Natural killer cell treated with Interleukin-12 subunit alpha and Interleukin-12 subunit beta and Interleukin-15 and Interleukin-18, amount 100 ng/mL, for 72 hours (primary cell): ENCODE measurements at places on chromosomes 1 and 21.

- no peak for DNase-seq
Observed at GRCh38 chr1:203349773-203350524, 973 bp downstream of the FMOD start.

DNA sequence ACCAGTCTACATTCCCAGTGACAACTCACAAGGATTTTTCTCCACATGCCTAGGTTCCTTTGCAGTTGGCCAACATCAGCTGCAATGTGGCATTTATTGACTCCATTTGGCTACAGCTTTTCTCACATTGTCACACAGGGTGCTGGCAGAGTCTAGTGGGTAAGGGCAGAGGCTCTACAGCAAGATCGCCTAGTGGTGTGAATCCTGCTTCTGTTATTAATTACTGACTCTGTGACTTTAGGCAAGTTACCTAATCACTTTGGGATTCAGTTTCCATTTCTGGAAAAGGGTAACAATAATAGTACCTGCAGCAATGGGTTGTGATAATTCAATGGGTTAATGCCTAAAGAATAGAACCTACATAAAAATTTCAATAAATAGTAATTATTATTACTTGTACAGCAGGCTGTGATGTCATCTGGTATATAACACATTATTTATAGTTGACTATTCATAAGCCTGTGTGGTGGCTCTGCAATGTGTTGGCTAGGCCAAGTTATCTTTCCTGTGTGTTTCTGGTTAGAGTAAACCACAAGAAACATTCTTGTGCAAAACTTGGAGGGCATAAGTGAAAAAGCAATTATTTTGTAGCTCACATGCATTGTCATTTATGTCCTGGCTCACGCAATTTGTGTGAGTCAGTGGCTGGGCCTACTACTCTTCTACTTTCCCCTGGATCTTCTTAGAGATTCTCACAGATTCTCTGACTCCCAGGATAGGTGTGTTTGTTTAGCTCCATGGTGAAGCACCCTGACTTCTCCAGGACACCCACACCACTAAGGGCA, 59.5 kb downstream of the PTGS2 start:
- DNase-seq = peak; percentile 66

DNA sequence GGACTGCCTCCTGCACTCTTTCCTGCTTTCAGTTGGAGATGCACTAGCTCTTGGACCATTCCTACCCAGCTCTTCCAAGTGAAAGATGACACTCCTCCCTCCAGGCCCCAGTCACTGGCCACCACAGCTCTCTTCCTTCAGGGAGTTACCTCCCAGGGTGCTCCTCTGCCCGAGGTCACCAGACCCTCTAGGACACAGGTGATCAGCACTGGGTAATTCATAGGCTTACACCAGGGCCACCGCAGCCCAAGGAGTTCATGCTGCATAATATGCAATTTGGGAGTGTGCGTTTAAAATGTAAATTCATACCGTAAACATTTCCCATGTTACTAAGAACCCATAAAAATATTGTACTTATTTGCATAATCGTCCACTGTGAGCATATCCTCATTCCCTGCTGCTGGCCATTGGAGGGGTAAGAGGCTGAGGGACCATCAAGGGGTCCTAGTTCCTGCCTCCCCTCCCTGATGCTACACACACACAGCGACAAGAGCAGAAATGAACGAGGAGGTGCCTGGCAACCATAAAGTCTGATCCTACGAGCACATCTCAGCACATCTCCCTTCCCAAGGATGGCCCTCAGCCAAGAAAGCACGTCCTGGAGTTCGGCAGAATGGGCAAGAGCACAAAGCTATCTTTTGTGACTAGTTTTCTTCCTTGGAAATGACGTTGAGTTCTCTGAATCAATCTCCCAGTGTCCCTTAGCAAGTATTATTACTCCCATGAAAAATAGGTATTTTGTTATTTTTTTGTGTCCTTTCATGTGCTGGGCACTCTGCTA, 222.9 kb upstream of the RAB4A start:
- DNase-seq = no peak

- no peak for DNase-seq
Observed at GRCh38 chr1:235225299-235225698, 64.2 kb upstream of the RBM34 start.

- DNase-seq = no peak
Observed at GRCh38 chr1:170085091-170085490, 10.6 kb upstream of the KIFAP3 start.

DNA sequence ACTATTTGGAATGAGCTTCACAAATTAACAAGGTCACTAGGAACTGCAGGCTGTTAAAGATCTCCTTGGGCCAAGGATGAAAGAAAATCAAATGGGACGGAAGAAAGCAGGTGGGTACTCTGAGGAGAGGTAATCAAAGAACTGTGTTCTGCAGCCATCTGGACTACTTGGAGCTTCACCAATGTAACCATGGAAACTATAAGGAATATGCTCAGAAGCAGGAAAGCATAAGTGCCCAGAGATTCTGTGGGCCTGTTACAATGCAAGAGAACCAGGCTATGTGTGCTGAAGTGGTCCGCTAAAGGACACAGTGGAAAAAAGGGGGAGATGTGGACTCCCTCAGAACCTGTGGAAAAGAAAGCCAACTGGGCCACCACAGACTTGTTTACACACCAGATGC, 238.5 kb downstream of the PTGER3 start:
- DNase-seq = no peak

GRCh38 chr1:190511554-190511953, 33.9 kb upstream of the BRINP3 start:
- DNase-seq = no peak

- DNase-seq = no peak
Observed at GRCh38 chr21:33751120-33751519, 108.8 kb downstream of the ITSN1 start.

DNA sequence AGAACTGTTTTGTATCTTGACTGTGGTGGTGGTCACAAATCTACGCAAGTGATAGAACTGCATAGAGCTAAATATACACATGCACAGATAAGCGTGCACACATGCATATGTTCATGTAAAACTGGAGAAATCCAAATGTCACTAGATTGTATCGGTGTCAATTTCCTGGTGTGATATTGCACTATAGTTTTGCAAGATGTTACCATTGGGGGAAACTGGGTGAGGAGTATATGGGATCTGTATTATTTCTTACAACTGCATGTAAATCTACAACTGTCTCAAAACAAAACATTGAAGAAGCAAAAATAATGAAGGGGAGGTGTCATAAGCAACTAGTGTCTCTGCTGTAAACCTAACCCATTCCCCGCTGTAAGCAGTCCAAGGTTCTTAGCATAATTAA, 30.2 kb downstream of the FAM163A start:
- DNase-seq = no peak

- DNase-seq = no peak
Observed at GRCh38 chr21:18006691-18007090, 187.5 kb upstream of the C21orf91 start.

DNA sequence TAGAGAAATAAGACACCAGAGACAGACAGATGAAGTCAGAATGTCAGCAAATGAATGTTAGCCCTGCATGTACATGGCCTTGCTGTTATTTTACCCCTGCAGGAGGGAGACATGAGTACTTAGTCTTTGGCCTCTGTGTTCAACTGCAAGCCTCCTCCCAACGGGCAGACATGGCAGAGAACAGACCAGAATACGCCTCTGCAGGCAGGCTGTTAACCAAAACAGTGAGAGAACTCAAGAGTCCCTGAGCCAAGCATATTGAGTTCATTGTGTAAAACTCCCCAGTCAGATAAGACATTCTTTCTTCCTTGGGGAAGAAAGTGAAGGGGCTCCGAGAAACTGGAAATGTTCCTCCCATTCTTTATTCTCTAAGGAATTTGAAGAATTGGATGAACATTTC, 150.9 kb downstream of the PHTF1 start:
- no peak for DNase-seq

- peak; percentile 13 for DNase-seq
Observed at GRCh38 chr1:17890815-17891191, 135.7 kb downstream of the ACTL8 start.

DNA sequence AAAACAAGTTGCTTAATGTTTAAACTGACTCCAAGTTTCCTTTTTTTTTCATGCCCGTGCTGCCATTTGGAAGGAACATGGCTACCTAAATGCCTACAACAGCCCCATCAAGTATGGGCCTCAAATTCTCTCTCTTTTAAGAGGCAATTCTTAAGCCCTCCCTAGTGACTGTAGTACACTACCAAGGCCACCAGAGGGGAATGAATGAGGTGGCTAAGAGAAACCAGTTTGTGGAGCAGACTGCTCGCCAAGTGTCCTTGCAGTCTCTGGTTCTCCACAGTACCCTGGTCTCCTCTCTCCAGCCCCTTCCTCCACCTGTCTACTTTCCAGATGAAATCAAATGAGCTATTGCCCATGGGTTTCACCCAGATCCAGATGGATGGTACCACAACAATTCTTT, 1809.6 kb downstream of the BRINP3 start:
- no peak for DNase-seq
